ENCODE measurements at places on chromosomes 11 and 22.

DNA sequence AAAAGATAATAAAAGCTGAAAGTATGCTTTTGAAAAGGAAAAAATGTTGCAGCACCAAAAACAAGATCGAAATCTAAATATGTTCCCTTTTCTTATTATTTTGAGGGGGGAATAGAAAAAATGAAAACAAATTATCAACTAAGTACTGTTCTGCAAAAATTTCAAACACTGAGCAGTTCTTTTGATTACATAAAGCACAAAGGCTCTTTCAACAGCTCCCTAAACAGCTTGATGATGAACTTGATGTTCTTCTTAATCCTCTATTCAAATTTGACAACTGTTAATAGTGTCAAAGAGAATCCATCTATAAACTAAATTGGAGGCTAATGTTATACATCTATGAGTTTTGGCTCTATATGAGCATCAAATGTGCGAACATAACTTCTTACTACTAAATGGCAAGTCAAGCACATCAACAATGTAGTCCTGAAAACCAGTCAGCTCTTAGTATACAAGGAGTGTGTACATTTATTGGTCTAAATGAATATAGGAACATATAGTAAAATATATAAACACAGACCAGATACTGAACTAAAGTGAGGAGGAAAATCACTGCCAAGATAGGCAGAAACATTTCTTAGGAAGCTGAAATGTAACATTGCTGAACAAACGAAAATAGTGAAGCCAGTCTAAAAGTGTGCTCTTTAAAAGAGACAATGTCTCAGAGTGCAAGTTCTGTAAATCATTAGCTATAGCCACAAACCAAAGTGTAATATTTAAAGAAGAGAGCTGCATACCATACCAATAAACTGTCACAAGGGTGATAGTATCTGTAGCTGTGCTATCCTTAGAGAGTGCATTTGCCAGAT, 94.3 kb downstream of the SOX6 start:
- DNase-seq: no peak

DNA sequence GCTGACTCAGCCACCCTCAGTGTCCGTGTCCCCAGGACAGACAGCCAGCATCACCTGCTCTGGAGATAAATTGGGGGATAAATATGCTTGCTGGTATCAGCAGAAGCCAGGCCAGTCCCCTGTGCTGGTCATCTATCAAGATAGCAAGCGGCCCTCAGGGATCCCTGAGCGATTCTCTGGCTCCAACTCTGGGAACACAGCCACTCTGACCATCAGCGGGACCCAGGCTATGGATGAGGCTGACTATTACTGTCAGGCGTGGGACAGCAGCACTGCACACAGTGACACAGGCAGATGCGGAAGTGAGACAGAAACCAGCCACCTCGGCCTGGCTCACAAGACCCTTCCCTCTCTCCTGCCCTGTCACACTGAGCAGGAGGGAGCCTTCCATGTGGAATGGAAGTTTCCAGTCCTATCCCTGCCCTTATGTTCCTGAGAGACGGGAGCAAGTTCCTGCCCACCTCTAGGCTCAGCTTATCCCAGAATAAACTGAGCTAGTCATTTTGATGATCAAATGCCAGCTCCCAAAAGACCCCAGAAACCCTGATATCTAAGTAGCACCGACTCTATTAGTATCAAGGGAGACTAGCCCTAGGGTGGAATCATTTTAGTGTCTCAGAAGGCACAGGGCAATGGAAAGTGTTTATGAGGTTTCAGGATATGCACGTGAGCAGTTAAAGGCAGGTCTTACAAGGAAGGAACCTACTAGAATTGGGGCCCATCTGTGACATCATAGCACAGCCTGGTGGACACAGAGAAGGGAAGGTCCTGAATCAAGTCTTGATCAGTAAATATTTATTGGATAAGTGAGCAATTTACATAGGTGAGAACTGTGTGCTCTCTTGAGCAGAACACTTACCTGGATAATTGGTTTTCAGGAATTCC, 6.3 kb upstream of the IGLL5 start:
- DNase-seq: no peak

DNA sequence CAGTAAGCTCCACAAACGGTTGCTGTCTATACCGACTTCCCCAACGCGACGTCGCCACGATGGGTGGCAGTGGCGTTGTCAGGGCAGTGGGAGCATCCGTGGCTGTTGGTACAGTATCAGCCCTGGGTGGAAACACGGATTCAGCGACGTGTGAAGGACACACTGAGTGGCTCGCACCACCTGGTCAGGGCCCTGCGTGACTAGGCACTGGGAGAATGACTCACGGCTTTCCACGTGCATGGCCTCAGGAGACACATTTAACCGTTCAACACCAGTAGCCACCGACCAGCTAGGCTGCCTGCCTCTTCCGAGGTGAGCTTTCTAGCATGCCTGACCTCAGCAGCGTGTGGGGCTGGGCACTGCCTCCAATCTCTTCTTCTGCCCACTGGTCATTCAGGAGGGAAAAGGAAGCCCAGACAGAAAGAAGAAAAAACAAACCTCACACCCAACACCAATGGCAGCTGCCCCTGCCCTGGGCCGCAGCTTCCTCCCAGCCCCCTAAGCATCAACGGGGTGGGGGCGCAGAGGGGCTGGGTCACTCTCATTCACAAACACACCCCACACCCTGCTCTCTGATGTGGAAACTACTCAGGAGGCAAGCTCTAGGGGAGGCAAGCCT, 59.0 kb downstream of the MYH9 start:
- DNase-seq: no peak

DNA sequence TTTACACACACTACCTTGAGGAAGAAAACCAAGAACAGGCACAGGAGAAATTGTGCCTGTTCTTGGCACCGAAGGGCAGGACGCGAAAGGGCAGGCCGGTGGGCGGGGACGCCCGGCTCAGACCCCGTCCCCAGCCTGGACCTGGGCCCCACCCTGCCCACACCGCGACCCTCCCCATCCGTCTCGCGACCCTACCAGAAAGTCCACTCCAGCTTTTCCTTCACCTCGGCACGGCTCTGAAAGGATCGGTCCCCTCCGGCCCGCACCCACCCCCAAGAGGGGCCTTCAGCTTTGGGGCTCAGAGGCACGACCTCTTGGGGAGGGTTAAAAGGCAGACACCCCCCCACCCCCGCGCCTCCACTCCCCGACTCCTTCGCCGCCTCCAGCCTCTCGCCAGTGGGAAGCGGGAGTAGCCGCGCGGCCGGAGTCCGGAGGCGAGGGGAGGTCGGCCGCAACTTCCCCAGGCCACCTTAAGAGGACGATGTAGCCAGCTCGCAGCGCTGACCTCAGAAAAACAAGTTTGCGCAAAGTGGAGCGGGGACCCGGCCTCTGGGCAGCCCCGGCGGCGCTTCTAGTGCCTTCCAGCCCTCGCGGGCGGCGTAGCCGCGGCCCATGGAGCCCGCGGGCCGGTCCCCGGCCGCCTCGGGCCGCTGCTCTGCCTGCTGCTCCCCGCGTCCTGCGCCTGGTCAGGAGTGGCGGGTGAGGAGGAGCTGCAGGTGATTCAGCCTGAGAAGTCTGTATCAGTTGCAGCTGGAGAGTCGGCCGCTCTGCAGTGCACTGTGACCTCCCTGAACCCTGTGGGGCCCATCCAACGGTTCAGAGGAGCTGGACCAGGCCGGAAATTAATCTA, 4.4 kb downstream of the SEC14L6 start:
- DNase-seq: no peak

DNA sequence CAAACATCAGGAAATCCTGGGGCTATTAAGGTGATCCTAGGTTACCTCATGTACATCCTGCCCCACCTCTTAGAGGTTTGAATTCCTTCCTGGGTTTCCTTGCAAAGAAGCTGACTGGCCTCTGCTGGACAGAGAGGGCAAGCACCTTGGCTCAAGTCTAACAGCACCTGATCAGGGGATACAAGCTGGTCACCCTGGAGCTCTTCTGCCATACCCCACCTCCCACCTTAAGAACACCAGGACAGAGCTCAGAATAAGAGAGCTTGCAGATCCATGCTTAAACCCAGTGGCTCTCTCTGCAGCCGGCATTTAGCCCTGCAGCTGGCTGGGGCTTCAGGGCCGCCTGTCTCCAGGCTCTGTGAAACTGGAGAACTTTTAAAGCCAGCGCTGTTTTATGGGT, 386.6 kb upstream of the NARS2 start:
- DNase-seq: no peak

DNA sequence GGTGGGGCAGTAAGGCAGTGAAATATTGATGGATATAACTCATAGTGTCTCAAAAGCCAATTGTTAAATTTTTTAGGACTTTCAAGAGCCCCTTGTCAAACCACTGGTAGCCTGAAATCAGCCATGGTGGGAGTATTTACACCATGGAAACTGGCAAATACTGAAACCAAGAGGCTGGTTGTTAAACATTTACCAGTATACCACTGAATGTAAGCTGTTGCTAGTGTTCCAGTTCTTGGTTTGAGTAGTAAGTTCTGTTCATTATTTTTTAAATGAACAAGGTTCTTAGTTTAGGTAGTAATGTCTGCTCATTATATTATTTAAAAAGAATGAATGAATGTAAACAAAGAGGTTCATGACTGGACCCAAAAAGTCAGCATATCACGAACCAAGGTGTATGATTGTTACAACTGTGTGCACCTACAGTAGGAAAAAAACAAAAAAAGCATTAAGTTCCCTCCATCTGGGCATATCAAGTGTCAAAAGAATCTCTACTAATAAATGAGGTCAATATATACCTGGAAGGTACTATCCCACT, 4.5 kb upstream of the EIF3F start:
- DNase-seq: no peak

- DNase-seq: no peak
Observed at GRCh38 chr11:20260307-20260706, 100.0 kb upstream of the DBX1 start.

- DNase-seq: no peak
Observed at GRCh38 chr22:24176630-24177029, 4.7 kb upstream of the SUSD2 start.
